Stimulated activated CD4-positive, alpha-beta T cell treated with anti-CD3 and anti-CD28 coated beads, Interleukin-1b, Interleukin-23, amount 100 ng/mL, for 1 hour (primary cell): ENCODE measurements at places on chromosomes 7 and 10.

GRCh38 chr10:6383096-6383812, 180.5 kb downstream of the PFKFB3 start:
- no peak for DNase-seq

- peak; percentile 1 for DNase-seq
Observed at GRCh38 chr10:121927318-121927840, 452 bp downstream of the ATE1 start.

- no peak for DNase-seq
Observed at GRCh38 chr7:84112771-84113170, 81.8 kb downstream of the SEMA3A start.

DNA sequence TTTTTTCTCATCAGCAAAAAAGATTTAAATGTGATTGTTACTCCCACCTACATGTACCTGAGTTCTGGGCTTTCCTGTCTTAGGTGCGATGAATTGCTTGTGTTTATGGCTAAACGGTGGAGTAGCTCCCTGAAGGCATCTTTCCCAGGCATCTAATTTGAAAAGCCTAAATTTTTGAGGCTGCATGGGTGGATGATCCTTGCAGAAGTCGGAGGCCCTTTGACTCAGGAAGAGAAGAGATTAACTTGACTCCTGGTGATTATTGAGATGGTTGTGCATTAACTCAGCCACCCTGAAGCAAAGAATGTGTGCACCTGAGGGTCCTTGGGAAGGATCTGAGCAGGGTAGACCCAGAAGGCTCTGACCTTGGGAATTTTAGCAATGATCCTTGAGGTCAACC, 155.6 kb upstream of the SEMA3C start:
- DNase-seq, result no peak

DNA sequence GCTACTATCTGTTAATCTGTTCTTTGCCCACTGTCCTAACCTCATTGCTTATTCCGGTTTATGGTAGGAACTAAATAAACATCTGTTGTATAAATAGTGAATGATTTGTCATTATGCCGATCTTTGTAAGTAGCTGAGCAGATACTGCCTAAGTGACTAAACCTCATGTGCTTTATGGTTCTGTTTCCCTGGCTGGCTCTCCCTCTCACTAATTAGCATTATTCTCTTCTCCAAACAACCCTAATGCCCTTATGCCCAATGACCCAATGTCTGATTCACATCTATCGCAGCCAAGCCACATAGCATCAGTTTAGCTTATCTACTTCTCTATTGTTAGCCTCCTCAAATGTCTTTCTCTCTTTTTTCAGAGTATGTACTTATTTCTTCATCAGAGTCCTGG, 462.3 kb upstream of the POT1 start:
- no peak for DNase-seq

- DNase-seq, result no peak
Observed at GRCh38 chr7:107746006-107746405, 2.1 kb downstream of the CBLL1 start.

- DNase-seq, result no peak
Observed at GRCh38 chr10:52720018-52720417, 52.6 kb downstream of the MBL2 start.

- no peak for DNase-seq
Observed at GRCh38 chr10:31618541-31619291, 299.7 kb downstream of the ZEB1 start.

GRCh38 chr7:120554960-120555571, 282.1 kb downstream of the KCND2 start:
- DNase-seq, result no peak

GRCh38 chr7:141012696-141013344, 1.9 kb downstream of the MRPS33 start:
- DNase-seq, result no peak

- no peak for DNase-seq
Observed at GRCh38 chr10:33036670-33037069, 78.6 kb upstream of the ITGB1 start.

- DNase-seq, result no peak
Observed at GRCh38 chr10:125174360-125174759, 14.0 kb upstream of the CTBP2 start.

DNA sequence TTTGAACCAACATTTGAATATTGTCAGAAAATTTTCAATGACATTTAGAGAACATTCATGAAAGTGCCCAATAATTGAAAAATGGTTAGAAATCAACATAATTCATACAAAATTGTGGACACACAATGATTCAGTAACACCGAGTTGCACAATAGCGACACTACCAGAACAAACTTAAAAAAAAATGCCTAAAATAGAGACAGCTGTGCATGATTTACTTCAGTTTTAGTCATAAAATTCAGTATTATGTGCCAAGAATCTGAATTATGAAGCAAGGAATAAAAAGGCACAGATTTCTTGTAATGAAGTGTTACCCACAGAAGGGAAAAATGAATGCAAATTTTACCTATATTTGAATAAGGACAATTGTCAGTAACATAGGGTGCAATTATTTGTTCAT, 396.0 kb downstream of the SEMA3D start:
- DNase-seq, result no peak

GRCh38 chr7:33530664-33531063, 374.7 kb upstream of the BMPER start:
- no peak for DNase-seq

DNA sequence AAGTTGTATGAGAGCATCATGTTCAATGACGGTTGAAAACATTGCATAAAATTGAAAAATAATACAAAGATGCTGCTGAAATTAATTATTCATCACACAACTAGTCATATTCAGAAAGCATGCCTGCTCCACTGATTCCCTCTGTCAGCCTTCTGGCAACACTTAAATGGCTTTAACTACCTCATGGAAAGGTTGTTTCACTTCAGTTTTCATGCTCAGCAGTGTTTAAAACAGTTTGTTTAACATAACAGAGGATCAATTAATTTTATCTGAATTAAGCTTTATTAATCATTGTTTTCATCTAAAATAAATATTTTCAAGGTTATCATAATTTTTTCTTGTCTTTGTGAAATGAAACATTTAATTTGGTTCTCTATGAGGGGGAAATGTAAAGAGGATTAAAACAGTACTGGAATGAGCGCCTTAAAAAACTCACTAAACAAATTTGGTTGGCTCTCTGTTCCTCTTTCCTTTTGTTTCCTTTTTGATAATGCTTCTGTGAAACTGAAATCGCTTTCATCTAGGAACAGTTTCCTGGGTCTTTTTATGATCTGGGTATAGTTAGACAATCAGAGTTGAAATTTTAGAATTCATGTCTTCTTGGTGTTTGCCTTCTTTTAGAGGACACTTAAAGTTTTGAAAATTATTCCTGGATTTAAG, 427.4 kb downstream of the SH2D4B start:
- no peak for DNase-seq

DNA sequence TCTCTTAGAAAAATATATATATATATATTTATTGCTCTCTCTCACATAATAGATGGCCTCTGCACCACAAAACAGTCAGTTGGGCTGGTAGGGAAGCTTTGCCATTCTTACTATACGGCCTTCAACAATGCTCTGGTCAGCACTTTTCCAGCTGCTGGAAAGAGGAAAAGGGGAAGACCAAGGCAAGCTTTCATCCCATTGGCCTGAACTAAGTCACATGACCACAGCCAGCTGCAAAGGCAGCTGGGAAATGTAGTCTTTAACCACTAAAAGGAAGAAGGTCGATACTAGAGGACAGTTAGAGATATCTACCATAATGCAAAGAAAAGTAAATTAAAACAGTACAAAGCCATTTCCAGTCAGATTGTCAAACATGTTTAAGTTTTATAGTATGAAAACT, 58.4 kb upstream of the MACROH2A2 start:
- no peak for DNase-seq

DNA sequence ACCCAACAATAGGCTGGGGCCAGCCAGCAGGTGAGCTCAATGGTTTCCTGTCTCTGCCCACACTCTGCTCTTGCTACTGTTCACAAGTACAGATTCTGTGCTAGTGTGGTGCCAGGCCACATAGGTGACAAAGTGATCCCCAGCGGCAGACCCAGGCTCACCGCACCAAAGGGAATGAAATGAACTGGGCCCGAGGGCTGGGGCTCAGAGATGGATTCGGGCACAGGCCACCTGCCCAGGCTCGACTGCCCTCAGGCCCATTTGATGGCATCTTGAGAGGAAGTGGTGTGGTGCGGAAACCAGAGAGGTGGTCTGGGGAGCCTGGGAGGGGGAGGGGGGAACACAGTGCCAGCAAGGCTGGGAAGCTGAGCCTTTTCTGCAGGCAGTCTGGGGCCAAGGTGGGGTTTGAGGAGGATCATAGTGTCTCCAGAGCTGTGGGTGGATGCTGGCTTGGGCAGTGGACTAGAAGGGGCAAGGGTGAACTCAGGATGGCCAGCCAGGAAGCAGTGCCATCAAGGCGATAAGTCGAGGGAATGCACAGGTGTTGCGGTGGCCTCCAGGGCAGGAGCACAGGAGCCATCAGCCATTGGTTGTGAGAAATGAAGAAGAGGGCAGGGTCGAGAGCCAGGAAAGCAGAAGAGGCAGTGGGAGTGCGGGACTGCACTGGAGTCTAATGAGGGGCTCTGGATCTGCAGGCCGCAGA, 85.2 kb downstream of the ARHGAP22 start:
- DNase-seq, result no peak

DNA sequence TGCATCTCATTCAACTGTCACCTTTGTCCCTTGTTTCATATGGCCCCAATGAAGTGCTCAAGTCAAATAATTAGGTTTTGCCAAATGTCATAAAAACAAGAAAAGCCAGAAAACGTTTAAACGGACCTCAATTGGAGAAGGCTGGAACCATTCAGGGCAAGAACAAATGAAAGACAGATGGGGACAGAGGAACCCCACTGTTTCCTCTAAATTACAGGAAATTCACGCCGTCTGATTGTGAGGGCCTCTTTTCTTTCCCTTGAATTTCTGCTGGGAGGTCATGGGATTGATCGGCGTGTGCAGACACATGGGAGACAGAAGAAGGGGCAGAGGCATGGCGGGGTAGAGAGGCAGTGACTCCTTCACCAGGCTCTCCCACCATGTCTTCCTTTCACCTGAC, 656.4 kb downstream of the KCNMA1 start:
- no peak for DNase-seq

DNA sequence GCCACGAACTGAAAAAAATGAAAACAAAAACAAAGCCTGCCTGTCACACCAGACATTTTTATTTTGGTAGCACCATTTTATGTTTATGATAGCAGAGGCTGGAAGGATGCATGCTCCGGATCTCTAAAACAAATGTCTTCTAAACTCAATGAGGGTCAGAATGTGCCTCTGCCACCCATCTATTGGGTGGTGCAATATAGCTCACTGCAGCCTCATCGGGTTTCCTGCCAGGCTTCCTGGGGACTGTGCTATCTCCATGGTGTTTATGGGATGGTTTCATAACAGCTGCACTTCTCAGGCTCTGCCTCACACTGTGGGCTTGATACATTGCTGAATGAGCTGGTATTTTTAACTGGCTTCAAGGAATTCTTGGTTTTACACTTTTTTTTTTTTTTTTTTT, 94.4 kb downstream of the ITIH5 start:
- no peak for DNase-seq

GRCh38 chr10:128642502-128642901, 516.3 kb upstream of the MKI67 start:
- no peak for DNase-seq

DNA sequence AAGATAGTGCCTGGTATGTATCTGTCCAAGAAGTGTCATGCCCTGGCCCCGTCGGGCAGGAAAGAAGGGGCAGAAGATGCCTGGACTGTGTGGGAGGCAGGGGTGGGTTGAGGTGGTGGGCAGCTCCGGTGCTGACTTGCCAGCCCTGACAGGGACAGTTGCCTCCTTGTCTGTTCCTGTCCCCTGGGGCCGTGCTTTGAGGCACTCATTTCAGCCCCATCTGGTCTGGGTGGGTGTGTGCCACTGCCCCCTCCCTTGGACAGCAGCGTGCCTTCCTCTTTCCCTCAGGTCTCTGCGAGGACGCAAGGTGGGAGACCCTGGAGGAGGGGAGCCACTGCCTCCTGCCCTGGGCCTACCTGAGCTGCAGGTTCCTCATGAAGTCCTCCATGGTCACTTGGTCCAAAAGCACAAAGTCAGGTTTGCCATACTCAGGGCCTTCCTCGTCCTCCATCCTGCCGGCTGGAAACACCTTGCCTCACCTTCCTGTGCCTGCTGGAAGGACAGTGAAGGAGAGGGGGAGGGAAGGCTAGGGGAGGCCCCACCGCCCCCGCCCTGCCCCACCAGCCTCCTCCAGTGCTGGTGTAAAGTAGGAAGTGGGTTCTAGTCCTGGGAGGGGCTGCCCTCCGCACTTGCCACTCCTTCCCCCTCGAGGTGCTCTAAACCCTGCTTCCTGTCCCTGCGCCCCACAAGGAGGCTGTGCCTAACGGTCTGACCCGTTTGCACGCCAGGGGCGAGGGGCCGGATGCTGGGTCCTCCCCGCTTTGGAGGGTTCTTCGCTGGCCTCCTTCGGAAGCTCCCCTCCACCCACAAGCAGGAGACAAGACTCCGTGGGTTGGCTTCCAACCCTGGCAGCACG, at the start of gene MYO1G:
TSS of gene MYO1G (minus strand) at position 505 of the 856 bp plus-strand sequence. CDS start at position 451, 54 bp downstream.
- DNase-seq, result peak; percentile 56

DNA sequence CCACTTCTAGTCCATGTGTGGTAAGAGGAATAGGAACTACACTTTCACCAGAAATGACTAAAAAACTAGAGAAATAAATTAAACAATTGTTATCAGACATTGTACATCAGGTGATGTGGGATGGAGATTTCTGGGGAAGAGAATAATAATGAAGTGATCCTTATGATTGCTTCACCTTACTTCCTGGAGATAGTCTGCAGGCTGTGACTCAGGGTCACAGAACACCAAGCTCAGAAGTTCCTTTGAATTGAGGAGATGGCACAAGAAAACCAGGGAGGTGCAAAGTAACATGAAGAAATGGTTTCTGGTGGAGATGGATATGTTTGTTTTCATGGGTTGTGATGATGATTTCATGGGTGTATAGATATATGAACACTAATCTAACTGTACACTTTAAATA, 44.5 kb downstream of the ZWINT start:
- no peak for DNase-seq
